Vagina (tissue), 2 donors: ENCODE measurements at places on chromosomes 12 and 14. TPM values are rescaled to one million over a fixed set of nuclear protein-coding genes. Genes with fewer than 3 reads are reported as not detected.

GRCh38 chr12:64036414-64036813, 185.7 kb downstream of the KICS2 start:
- H3K27ac ChIP-seq = no peak overlapping the region
- H3K4me1 ChIP-seq = peaks cover 10% of the 10 kb centered on the region
- H3K36me3 ChIP-seq = no peaks in the 10 kb centered on the region
- no peak overlapping the region for H3K4me3 ChIP-seq

DNA sequence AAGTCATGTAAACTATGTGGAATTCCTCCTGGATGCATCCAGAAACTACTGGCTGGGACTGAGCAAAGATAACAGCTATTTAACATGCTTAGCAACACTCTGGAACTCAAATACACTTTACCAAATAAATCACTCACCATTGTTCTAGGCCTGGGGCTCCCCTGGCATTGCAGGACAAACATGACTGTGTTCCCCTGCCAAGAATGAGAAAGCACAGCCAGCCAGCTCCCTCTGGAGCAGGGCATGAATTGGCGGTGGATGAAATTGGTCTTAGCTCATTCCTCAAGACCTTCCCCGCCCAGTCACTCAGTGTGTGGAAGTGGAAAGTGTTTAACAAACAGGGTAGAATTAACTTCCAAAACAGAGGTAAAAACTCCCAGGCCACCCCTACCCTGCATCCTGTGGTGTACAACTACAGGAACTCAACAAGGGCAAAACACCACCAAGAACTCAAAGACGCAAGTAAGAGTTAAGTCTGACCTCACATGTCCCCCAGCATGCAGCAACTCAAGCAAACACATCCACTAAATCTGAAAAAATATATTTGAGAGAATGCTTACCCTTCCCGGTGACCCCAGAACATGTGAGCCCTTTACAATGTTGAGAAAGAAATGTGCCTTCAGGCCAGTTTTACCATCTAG, 58.4 kb upstream of the BDKRB2 start:
- H3K4me1 ChIP-seq = peaks cover 19% of the 10 kb centered on the region
- H3K4me3 ChIP-seq = no peak overlapping the region
- no peaks in the 10 kb centered on the region for H3K27me3 ChIP-seq
- DNase-seq = peak; percentile 87
- H3K36me3 ChIP-seq = no peaks in the 10 kb centered on the region

DNA sequence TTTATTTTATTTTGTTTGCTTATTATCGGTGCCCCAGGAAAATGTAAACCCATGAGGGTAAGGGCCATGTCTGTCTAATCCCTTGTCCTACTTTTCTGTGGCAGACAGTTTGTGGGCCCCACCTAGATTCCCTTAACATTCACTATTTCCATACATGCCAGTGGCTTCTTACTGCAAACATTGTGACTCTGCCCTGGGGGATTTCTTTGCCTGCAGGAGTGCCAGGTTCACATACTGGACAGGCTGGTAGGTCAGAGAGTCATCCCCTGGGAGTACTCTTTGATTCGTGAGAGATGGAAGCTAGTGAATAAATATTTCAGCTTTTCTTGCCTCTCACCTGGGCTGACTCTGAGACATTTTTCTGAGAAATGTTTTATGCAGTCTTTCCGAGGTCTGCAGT, 122.8 kb upstream of the TBX5 start:
- no peak overlapping the region for H3K4me3 ChIP-seq
- H3K27ac ChIP-seq = no peak overlapping the region
- no peaks in the 10 kb centered on the region for H3K4me1 ChIP-seq
- no peak for DNase-seq
- H3K36me3 ChIP-seq = no peaks in the 10 kb centered on the region

GRCh38 chr12:114481200-114481535, 75.2 kb upstream of the TBX5 start:
- no peak for DNase-seq
- H3K27me3 ChIP-seq = peaks cover 6% of the 10 kb centered on the region
- H3K27ac ChIP-seq = no peak overlapping the region
- peaks cover 15% of the 10 kb centered on the region for H3K4me1 ChIP-seq
- H3K36me3 ChIP-seq = no peaks in the 10 kb centered on the region

- no peaks in the 10 kb centered on the region for H3K27me3 ChIP-seq
- H3K4me3 ChIP-seq = no peak overlapping the region
- peaks cover 16% of the 10 kb centered on the region for H3K4me1 ChIP-seq
- no peak for DNase-seq
- H3K27ac ChIP-seq = no peak overlapping the region
- no peaks in the 10 kb centered on the region for H3K36me3 ChIP-seq
Measured at GRCh38 chr14:54737132-54737711, 165.4 kb downstream of the GCH1 start.

DNA sequence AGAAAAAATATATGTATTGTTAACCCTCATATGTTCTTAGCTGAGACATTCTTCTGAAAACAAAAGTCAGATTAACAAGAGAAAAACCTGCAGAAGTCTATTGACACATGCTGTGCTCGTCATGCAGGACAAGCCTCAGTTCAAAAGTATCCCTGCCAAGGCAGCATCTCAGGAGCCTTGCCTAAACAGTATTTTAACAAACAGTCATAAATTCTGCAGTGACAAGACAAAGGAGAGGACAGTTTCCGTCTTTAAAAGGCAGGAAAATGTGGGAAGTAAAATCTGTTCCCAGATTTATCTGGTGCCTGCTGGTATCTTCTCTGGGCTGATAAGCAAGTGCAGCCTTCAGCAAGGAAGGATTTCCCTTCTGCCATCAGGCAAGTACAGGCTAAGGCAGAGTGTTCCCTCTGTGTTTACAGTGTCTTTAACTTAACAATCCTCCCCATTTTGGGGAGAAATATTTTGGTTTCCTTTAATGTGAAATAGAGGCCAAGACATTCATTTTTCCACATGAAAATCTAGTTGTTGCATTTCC, 480.2 kb upstream of the CCDC196 start:
- no peak for DNase-seq
- no peak overlapping the region for H3K4me3 ChIP-seq
- no peaks in the 10 kb centered on the region for H3K36me3 ChIP-seq
- H3K4me1 ChIP-seq = no peaks in the 10 kb centered on the region

DNA sequence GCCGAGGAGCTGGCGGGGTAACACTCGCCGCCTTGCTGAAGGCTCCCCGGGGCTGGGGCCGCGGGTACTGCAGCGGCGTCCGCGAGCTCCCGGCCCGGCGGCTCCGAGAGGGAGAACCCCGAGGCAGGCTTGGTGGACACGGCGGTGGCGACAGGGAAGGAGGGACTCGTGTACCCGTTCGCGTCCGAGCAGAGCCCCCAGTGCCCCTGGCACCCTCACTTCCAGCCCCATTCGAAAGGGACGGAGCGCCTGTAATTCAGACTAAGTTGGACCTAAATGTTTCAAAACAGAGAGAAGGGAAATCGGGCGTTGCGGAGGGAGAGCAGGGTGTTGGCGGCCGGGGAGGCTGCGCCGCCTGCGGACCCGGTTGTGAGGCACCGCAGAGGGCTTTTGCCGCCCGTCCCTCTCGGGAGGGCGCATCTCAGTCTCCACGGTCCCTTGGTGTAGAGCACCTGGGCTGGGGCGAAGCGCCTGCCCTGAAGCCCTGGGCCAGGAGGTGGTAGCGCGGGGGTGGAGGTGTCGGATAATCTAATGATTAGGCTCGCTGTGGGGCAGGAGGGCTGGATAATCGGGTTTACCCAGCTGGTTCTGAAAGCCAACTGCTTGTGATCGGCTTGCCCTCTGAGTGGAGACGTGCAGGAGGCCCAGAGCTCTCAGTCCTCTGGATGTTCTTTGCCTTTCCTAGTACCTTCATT, 771 bp downstream of the DAAM1 start:
- peak overlapping the region; percentile 83 for H3K4me3 ChIP-seq
- no peak for DNase-seq
- peaks cover 56% of the 10 kb centered on the region for H3K4me1 ChIP-seq
- H3K27me3 ChIP-seq = no peaks in the 10 kb centered on the region
- H3K27ac ChIP-seq = peak overlapping the region; percentile 90
- H3K36me3 ChIP-seq = no peaks in the 10 kb centered on the region

GRCh38 chr12:50006280-50006679, 19.0 kb downstream of the RACGAP1 start:
- no peaks in the 10 kb centered on the region for H3K27me3 ChIP-seq
- H3K4me3 ChIP-seq = no peak overlapping the region
- no peak for DNase-seq
- H3K4me1 ChIP-seq = no peaks in the 10 kb centered on the region

SYT10 gene
- 2.2 TPM for total RNA-seq

DNA sequence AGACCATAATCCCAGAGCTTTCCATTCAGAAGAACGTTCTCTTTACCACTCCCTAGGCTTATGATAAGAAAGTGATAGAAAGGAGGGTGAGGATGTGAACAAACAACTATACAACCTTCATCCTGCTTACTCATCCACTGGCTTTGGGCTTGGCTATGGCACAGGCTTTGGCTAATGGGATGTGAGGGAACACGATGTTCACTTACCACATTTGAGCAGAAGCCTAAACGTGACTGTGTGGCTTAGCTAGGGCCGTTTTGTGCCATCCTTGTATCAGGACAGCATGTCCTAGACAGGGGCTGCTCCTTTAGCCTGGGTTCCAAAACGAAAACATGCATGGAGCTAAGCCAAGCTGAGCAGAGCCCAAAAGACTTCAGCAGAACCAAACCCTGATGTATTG, 118.6 kb upstream of the CCDC175 start:
- no peaks in the 10 kb centered on the region for H3K4me1 ChIP-seq
- H3K27me3 ChIP-seq = no peaks in the 10 kb centered on the region
- H3K4me3 ChIP-seq = no peak overlapping the region
- DNase-seq = no peak
- no peak overlapping the region for H3K27ac ChIP-seq
- H3K36me3 ChIP-seq = no peaks in the 10 kb centered on the region

- no peak for DNase-seq
- H3K36me3 ChIP-seq = no peaks in the 10 kb centered on the region
- no peak overlapping the region for H3K27ac ChIP-seq
- no peaks in the 10 kb centered on the region for H3K4me1 ChIP-seq
- H3K4me3 ChIP-seq = no peak overlapping the region
- H3K27me3 ChIP-seq = no peaks in the 10 kb centered on the region
Measured at GRCh38 chr14:70622111-70622712, 19.5 kb upstream of the TTC9 start.

- DNase-seq = no peak
- no peaks in the 10 kb centered on the region for H3K36me3 ChIP-seq
- H3K27me3 ChIP-seq = no peaks in the 10 kb centered on the region
- no peaks in the 10 kb centered on the region for H3K4me1 ChIP-seq
Measured at GRCh38 chr12:17192721-17193120, 586.8 kb upstream of the LMO3 start.

DNA sequence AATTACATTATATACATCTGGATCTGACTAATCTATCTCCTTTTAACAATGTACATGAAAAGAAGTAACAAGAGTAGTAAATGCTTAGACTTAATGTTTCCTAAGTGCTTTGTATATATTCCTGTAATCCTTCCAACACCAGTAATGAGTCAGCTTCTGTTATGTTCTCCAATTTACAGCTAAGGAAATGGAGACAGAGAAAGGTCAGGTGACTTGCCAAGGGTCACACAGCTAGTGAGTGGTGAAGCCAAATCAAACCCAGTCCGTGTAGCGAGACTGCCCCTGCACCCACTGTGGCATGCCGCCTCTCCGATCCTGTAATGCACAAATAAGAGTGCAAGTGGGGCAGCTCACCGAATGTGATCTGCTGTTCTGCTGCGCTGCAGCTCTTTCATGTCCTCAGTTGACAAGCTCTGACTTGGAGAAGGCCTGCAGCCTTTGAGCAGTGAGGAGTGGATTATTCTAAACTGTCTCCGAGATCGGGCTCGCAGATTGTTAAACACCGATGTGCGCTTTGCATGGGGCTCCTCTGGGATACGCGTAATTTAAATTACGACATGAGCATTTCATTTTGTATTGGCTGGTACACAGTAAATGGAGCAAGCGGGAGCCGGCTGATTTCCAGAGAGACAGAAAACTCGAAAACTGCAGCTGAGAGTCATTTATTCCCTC, 65.1 kb upstream of the KTN1 start:
- DNase-seq = no peak
- H3K27ac ChIP-seq = no peak overlapping the region
- H3K36me3 ChIP-seq = no peaks in the 10 kb centered on the region
- no peak overlapping the region for H3K4me3 ChIP-seq
- H3K27me3 ChIP-seq = no peaks in the 10 kb centered on the region

ENDOU gene
- 21.4 TPM for total RNA-seq

DNA sequence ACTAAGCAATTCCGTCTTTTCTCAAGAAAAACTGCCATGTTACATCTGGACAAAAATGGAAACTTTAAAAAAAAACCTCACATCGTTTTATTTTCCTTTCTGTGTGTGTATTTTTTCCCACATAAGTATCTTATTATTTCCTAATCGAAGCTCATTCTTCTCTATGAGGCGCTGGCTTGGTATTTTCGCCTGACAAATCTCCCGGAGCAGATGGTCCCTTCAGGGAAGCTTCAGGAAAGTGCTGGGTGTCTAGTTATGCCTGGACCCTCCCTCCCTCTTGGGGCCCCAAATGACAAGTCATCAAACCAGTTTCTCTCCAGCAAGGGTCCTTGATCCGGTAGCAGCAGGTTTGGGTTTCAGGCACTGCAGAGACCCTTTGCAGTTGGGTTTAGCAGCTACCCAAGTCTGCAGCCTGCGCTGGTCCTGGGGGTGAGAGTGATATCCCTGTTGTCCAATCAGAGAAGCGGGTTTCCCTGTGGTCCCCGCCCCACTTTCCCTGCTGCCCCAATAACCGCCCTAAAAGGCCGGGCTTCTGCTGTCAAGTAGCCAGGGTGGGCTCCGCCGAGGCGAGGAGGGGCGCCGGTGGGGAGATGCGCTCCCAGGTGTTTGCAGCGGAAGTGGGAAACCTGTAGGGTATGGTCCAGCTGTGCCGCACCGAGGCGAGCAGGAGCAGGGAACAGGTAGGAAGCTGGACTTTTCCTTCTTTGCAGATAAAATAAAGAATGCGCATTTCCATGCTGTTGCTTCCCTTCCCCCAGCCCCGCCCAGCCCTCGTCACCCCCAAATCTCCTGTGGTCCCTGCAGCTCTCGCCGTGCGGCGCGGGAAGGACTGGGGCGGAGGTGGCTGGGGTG, at the start of gene CNTN1:
Gene CNTN1 (plus strand): TSS at position 527 of the 852 bp plus-strand sequence.
- no peaks in the 10 kb centered on the region for H3K4me1 ChIP-seq
- DNase-seq = no peak
- no peaks in the 10 kb centered on the region for H3K27me3 ChIP-seq
- H3K36me3 ChIP-seq = no peaks in the 10 kb centered on the region
